ENCODE measurements at places on chromosomes 6 and 20.
A peak's percentile ranks its signal among the peaks of the same experiment; 100 is the strongest.

GRCh38 chr6:105675715-105676397, 273.0 kb upstream of the PREP start:
- no peak for DNase-seq

GRCh38 chr6:125198398-125198937, 44.9 kb downstream of the TPD52L1 start:
- DNase-seq = no peak

DNA sequence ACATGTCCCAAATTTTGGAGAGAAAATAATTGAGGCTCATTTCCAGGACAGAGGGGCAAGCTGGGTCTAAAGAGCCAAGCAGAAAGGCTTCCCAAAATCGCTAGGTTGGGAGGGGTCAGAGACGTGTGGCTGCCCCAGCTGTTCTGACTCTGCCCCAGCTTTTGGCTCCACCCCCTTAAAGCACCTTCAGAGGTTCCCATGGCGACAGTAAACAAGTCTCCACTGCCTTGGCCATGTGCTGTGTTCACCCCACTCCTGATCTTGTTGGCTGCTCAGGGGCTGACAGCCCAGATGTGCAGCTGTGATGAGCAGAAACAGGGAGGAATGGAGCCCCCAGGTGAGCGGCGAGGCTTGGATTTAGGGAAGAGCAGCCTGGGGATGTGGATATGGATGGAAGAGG, 72.8 kb upstream of the SPTLC3 start:
- no peak for DNase-seq

DNA sequence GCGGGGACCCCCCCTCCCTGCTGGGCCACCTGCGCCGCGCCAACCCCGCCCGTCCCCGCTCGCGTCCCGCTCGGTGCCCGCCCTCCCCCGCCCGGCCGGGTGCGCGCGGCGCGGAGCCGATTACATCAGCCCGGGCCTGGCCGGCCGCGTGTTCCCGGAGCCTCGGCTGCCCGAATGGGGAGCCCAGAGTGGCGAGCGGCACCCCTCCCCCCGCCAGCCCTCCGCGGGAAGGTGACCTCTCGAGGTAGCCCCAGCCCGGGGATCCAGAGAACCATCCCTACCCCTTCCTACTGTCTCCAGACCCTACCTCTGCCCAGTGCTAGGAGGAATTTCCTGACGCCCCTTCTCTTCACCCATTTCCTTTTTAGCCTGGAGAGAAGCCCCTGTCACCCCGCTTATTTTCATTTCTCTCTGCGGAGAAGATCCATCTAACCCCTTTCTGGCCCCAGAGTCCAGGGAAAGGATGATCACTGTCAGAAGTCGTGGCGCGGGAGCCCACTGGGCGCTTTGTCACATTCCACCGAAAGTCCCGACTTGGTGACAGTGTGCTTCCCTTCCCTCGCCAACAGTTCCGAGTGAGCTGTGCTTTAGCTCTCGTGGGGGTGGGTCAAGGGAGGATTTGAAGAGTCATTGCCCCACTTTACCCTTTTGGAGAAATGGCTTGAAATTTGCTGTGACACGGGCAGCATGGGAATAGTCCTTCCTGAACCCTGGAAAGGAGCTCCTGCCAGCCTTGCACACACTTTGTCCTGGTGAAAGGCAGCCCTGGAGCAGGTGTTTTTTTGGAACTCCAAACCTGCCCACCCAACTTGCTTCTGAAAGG, 2.1 kb downstream of the VEGFA start:
- DNase-seq = peak; percentile 44

DNA sequence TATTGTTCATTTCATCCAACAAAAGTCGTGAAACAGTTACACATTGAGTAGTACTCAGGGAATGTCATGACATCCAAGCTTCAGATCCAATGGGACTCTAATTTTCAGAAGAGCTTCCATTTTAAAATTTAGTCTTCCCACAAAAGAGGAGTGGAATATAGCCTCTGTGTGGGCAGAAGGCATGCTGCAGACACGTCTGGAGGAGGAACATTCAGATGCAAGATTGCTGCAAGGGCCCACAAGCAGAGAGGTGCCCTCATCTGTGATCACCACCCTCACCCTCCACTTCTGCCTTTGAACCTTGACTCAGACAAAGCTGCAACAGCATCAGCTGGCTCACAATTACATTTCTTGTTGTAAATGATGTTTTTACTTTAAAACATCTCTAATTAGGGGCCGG, 29.9 kb downstream of the NRN1 start:
- DNase-seq = no peak

DNA sequence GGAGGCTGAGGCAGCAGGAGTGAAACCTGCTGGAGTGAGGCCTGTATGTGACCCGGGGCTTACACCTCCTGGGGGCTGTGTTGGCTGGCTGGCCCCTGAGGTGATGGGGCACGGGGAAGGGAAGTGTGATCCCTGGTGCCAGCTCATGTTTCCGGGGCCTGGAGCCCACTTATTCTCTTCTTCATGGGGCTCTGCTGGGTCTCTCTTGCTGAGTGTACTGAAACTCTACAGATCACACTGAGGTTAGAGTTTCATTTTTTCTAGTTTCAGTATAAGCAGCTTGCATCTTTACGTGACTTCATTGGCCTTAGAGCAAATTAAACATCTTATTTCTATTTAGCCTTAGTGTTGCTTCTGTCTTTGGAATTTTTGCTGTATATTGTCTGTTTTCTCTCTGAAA, 96.2 kb downstream of the ANKS1A start:
- no peak for DNase-seq

DNA sequence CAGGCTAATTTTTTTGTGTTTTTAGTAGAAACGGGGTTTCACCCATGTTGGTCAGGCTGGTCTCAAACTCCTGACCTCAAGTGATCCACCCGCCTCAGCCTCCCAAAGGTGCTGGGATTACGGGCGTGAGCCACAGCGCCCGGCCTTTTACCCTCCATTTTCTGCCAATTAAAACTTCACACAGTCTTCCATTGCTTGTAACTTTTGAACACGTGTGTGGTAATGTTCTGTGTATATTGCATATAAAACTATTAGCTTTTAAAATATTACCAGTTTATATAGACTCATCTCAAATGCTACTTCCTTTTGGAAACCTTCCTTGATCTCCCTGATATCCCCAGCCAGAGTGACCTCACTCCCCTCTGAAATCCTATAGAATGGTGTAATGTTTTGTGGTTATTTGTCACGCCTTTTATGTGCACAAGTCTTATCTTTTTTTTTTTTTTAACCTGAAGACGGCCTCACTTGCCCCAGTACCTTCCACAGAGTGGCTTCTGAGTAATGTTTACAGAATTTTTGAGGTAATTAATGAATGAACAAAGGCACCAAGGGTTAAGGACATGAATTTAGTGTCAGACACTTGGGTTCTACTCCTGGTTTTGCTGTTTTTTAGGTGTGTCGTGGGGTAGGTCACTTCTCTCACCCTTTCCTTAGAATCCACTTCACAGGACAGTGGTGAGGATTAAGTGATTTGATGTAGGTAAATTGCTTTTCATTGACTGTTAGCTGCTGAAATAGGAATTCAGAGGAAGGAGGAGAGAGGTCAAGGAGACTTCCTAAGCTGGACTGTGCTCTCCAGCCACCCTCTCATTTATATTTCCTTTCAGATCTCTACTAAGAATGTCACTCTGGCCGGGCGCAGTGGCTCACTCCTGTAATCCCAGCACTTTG, 11.2 kb upstream of the MMP24 start:
- DNase-seq = no peak

DNA sequence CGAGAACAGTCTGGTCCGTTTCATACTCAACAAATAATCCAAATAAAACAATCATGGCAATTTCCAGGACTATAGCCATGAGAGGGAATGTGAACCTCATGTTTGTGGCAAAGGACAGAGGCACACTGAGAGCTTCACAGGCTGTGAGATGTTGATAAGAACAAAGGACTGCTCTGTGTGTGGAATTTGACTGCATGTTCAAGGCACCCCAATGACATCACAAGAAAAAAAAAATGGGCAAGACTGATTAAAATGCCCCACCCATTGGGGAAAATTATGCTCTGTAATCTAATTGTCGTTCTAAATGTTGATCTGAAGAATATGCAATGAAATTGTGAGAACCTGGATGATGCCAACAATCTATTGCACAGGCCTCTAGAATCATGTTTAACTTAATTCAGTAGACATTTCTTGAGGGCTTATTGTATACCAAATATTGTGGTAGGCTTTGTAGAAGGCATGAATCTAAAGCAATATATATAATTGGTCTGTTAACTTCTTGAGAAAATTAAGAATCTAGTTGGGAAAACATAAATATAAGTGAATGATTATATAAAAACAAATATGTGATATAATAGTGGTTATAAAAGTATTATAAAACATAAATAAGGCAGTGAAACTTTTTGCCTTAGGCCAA, at the start of gene RHAG:
Gene RHAG, minus strand, starts transcription at position 127 of the 637 bp plus-strand sequence. Its CDS starts 27 bp downstream, at position 100.
- no peak for DNase-seq

- DNase-seq = no peak
Measured at GRCh38 chr6:21587961-21588480, 5.5 kb upstream of the SOX4 start.

DNA sequence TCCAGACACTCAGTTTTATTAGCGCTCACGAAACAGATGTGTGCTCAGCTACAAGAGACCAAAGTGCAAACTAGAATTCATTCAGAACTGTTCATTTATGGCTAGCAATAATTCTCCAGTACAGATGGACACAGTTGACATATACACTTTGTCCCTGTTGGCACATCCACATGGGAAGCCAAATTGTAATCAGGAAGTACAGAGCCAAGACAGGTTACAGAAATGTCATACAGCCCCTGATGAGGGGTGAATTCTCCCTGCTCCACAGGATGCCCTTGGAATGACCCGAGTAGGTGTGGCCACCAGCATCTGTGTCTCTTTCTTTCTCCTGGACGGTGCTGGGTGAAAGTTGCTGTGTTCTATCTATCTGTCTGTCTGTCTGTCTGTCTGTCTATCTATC, 7.6 kb downstream of the DHX35 start:
- no peak for DNase-seq

DNA sequence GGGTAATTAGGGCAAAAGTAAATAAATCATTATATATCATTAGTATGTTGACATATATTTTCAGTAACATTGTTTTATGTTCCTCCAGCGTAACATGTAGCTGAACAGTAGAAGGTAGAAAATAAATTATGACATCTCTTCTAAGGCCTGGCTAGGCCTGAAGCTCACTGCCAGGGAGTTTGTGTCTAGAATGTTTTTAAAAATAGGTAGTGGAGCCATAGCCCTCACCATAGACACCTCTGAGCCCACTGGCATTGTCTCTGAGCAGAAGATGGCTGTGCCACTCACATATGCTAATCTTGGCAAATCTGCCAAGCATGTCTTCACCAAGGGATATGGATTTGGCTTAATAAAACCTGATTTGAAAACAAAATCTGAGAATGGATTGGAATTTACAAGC, 21.3 kb downstream of the FUCA2 start:
- DNase-seq = no peak

DNA sequence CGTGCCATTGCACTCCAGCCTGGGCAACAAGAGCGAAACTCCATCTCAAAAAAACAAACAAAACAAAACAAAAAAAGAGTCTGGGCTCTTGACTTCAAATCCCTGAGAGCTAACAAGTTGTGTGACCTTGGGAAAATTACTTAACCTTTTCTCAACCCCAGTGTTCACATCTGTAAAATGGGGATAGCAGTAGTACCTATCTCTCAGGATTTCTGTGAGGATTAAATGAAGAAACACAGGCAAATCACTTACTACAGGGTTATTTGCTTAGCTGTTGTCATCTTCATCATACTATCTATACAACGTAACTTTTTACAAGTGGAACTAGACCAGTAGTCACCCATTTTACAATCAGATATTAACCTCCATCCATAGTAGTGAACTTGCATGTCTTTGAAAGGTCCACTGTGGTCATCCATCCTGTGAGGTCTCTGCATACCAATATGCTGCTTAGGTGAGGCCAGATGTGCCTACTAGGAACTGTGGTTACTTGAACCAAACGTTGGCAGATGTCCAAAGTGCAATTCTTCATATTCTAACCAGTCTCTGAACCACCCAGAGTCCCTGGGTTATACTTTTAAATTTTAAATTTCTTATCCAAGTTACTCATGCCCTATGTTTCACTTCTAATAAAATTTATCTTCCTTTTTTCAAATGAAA, 128.9 kb upstream of the BEND3 start:
- no peak for DNase-seq

- DNase-seq = no peak
Measured at GRCh38 chr6:47034926-47035325, 7.2 kb downstream of the ADGRF1 start.

- DNase-seq = no peak
Measured at GRCh38 chr20:40511478-40511877, 177.6 kb downstream of the MAFB start.

DNA sequence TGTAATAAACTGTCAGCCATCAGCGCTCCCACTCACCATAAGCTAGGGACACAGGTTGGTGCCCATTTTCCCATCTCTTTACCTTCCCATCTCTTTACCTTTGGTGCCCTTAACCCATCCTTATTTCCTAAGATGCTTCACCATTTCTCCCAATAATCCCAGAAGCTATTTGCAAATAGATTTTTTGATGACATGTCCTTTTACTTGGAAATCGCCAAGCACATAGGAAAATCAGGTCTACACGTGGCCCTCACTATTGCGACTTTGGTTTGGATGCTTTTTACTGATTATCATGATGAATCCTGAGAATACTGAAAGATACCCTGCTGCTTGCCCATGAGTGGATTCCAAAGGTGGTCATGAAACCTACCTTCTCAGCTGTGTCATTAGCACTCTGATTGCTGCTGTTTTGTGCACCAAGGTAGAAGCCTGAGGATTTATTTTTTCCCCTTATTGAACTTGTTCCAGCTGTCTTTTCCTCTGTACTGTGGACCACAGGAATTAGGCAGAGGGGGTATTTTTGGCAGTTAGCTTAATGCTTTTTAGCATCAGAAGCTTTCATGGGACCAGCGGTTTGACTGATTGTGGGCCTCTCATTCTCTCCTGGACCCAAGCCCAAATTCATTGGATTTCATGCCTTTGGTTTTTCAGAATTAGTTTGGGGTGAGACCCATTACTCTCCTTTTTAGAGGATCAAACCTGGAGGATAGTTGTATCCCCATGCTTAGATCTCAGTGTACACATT, 229.6 kb upstream of the RIN2 start:
- no peak for DNase-seq

DNA sequence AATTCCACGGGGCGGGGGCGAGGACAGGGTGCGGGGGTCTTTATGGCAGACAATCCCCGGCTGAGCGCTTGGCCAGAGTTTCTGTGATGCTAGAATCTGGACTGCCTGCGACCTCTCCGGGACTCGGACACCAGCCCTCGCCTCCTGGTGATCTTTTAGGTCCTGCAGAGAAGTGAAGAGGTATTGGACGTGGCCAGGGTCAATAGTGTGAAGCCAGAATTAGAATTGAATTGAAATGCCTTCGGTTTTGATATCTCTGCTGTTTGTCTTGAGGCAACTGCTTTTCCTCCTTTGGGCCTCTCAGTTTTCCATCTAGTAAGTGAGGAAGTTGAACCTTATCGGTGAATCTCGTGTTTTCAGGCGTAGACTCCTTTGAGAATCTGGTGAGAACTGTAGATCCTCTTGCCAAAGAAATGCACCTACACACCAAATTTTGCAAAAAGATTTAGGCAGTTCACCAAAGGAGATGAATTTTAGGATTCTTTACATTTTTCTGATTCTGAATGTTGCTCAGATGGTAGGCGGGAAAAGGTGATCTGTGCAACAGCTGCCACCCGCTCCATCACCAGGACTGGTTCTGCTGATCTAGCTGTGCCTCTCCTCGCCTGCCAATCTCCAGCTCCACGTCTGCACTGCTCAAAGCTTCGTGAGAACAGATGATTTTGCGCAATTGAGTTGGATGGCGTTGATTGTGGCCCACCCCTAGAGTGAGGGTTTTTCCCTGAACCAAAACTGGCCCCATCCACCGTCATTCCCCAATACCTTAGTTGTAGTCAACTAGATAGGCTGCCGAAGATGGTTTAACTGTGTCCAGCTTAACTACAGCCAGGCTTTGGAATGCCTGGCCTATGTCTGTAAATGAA, 837 bp upstream of the OSER1 start:
- DNase-seq = no peak

GRCh38 chr6:35048631-35049083, 92.5 kb downstream of the TCP11 start:
- no peak for DNase-seq

Measured in stimulated activated CD4-positive, alpha-beta T cell treated with anti-CD3 and anti-CD28 coated beads, TNF-alpha, amount 100 ng/mL, for 24 hours (primary cell).